ENCODE measurements at places on chromosomes 13 and 19.

GRCh38 chr19:38850436-38850975, 720 bp upstream of the HNRNPL start:
- DNase-seq = no peak

DNA sequence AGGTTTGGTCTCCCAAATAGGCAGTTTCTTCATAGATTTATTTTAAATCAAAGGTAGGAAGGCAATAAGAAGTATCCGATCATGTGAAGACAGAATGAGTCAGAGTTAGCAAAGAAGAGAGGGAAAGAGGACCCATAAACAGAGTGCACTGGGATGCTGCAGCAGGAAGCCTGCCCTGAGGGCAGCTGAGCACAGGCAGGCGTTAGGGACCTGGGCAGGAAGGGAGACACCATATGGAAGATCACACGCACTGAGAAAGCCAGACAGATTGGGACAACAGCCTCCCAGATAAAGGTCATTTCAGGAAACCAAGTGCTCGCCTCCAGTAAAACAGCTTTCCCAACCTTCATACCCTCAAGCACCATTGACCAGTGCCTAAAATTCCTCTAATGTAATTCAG, 598.0 kb downstream of the EFNB2 start:
- DNase-seq = no peak

- DNase-seq = no peak
Observed at GRCh38 chr19:41569481-41570150, 6.3 kb upstream of the CEACAM21 start.

DNA sequence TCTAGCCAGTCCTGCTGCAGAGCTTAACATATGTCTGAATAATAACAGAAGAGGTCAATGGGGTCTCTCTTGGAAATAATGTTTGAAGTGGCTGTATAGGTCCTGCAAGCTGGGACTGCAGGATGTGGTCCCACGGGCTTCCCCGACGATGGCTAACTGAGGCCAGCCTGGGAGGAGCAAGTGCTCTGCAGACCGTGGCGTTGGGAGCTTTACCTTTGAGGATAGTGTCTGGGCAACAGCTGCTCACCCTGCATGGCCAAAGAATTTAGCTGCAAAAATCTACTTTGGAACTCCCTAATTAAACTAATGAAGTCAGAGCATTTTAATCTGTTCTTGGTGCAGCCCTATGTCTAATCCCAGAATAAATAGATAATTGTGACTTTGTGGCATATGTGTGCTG, 18.2 kb upstream of the AMER2 start:
- no peak for DNase-seq

DNA sequence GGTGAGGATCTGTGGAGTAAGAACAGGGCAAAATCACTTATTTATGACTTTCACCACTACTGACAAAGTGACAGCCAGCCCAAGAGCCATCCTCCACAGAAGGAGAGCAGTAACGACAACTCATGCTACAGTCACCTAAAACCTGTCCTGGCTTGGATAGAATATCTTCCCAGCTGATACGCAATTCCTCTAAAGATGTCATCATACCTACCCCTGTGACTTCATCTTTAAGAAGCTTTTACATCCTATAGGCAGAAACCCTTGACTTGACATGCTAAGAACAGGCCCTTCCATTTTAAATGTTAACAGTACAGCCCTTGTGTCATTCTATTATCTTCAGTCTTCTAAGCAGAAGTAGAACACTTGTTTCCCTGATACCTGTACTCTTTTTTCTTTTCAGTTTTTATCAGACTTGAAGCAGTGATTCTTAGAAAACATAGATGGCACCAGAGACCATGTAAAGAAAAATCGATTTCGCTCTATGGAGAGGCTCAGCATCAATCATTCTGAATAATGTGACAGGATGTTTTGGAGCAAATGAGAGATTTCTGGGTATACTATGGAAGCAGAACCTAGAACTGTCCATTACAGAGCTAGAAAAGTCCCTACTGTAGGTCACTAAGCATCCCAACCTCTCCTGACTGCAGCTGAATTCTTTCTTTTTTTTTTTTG, 20.1 kb downstream of the STOML3 start:
- DNase-seq = no peak

DNA sequence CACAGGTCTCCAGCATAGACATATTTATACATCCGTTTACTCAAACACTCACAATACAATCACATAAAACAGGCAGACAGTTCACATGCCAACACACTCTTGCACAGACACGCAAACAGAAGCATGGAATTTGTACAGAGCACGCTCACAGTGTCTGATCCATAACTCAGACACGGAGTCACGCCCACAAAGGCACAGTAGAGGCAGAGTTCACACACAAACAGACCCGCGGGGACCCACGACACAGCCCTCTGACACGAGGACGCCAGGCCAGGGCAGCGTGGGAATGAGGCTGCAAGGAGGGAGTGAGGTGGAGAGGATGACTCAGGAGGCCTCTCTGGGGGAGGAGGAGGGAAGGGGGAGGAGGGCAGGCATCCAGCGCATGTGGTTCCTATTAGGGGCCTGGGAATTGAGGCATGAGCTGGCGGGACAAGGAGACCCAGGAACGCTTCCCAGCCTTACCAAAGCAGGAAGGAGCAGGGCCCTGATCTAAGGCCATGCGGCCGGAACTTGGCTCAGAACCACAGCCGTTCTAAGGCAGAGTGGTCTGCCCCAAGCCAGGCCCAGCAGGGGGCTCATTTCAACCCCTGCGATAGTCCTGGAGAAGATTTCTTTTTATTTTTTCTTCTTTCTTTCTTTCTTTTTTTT, 9.1 kb upstream of the OLFM2 start:
- DNase-seq = no peak

DNA sequence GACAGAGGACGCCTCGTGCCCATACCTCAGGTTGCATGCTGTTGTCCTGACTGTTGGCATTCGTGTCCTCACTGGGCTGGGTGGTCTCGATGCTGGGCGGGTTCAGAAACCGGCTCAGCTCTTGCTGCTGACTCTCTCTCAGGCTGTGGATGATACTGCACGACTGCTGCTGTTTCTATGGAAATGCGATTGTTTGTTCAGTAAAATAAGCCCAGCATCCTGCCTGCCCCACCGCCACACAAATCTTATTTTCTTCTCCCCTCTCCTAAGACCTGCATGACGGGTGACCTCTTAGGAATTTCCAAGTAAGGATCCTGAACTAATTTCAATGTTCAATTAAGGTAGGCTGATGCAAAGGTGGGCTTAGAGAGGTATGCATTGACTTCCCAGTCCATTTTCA, 356.5 kb downstream of the NALCN start:
- DNase-seq = no peak

- peak; percentile 89 for DNase-seq
Observed at GRCh38 chr13:75985132-75985531, 349.0 kb downstream of the LMO7 start.

DNA sequence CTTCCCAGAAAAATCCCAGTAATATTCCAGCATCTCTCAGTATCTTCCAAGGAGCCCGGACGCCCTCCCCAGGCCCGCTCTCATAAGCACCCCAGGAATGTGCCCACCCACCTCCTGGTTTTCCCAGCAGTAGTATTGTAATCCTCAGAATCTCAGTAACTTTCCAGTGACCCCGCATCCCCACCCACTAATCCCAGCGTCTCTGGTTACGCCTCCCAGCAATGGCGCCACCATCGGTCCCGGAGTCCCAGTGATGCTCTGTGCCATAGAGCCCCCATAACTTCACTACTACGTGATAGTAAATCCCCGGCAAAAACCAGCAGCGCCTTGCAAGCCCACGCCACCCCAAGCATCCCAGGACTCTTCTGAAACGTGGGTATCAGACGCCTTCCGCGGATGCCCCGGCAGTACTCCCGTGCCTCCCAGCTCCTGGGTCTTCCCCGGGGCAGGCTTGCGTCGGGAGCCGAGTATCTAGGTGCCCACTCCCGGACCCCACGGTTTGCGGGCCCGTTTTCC, 928 bp upstream of the PNPLA6 start:
- DNase-seq = peak; percentile 51

DNA sequence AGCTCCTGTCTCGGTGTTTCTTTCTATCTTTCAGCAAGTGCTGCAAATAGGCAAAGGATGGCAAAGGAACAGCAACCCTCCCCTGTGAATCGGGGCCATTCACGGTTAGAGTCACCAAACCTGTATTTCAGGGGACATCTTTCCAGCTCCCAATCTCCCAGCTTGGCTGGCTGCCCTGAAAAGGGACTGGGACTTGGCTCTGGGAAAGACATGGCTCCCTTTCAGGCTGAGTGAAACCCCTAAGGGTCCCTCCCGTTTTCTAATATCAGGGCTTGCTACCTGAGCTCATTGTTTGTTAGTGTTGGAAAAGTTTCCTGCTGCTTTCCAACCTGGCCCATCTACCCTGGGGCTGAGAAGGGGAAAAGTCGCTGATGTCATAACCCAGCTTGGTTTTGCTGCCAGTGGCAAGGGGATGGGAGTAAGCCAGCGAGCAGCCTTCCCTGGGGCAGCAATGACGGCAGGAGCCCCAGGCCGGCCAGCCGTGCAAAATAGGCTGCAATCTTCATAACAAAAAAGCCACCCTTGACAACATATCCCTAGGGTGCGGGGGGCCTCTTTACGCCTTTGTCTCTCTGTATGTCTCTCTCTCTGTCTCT, 29.9 kb downstream of the SERP2 start:
- no peak for DNase-seq

DNA sequence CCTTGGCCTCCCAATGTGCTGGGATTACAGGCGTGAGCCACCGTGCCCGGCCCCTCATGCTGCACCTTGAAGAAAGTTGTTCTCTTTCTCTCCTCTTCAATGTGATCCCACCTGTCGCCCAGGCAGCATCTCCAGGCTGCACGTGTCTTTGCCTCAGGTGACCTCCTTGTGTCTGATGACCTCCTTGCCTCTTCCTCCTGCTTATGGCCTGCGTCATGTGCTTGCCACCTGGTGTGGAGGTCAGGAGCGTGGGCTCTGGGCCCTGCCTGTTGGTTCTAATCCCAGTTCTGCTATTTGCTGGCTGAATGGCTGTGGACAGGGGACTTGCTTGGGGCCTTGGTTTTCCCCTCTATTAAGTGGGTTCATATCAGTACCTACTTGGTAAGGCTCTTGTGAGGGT, 6.3 kb downstream of the BICRA start:
- no peak for DNase-seq

- no peak for DNase-seq
Observed at GRCh38 chr13:49827336-49827735, 34.9 kb upstream of the KPNA3 start.

DNA sequence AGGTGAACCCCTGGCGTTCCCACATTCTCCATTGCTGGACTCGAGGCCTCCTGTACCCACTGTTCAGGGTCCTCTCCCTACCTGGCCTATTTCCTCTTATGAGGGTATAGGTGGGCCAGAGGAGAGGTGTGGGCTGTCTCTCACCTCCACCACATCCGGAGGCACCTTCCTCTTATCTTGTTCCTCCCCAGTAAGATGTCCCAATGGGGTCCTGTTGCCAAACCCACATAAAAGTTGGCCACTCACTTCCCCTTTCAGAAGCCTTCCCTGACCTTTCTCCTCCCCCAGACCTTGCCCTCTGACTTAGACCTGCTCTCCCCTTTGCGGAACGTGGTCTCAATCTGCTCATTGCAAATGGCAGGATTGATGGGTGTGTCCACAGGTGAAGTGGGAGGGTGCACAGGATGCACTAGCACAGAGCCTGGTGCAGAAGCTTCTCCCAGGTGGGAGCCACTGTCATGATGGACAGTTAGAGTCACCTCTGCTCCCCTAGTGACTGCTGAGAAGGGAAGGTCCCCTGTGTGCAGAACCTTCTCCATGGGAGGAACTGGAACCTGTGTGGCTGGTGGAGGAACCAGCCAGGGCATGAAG, 1.3 kb downstream of the CYP4F3 start:
- DNase-seq = peak; percentile 68

GRCh38 chr19:53102756-53103233, 427 bp downstream of the ZNF160 start:
- DNase-seq = peak; percentile 59

GRCh38 chr13:35347679-35348205, 128.7 kb downstream of the MAB21L1 start:
- DNase-seq = no peak

DNA sequence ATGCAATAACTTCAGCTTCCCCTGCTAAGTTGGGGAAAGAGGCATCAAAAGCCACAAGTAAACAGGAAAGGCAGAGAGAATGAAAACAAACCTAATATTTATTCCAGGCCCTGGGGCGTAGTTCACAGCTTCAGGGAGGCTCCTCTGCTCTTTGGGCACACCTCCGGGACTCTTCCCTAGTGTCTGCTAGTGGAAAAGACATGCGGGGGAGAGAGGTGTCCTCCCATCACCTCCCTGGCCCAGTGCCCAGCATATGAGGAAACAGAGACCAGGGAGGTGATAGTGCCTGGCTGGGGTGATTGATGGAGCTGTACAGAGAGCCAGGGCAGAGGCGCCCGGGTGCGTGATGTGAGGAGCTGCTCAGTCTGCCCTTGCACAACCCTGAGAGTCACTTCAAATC, 71.0 kb downstream of the RASL11A start:
- peak; percentile 8 for DNase-seq

DNA sequence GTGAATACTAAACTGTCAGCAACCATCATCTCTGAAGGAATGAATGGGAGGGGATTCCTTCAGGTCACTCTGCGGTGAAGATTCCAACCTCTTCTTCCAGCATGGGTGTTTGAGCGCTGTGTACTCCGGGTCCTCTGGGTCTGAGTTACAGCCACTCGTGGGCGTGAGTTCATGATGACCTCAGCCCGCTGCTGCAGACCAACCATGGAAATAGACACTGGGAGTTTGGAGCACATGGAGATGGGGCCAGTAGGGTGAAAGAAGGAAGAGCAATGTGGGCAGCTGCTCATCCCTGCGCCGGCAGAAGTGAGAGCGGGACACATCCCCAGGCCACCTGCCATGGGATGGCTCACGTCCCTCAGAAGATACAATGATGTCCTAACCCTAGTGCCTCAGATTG, 16.8 kb upstream of the RAB20 start:
- DNase-seq = no peak

- no peak for DNase-seq
Observed at GRCh38 chr13:32535115-32535514, 3.5 kb downstream of the N4BP2L2 start.

GRCh38 chr19:30857388-30857787, 485.2 kb downstream of the ZNF536 start:
- no peak for DNase-seq

GRCh38 chr19:16233836-16234551, 36.3 kb downstream of the AP1M1 start:
- DNase-seq = no peak

- no peak for DNase-seq
Observed at GRCh38 chr19:57302727-57303401, 17.4 kb upstream of the ZNF543 start.

DNA sequence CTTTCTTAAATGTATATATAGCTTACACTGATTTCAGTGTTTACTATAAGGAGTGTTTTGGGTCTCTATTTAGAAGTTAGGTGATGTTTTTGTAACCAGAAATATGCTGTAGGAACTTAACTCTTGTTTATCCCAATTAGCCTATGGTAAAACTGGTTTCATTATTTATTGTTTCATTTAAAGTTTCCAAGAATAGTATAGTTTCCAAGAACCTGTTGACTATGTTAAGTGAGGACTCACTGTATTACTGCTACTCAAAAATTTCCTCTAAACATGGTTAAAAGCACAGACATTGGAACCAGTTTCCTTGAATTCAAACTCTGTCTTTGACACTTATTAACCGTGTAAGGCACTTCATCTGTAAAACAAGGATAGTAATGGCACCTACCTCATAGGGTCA, 187.4 kb downstream of the RGCC start:
- DNase-seq = no peak

GRCh38 chr13:46679369-46680120, 117.4 kb downstream of the ESD start:
- no peak for DNase-seq

Data from hematopoietic multipotent progenitor cell treated with erythropoietin and hydrocortisone succinate and interleukin-3 and kit ligand, for 6 days (in vitro differentiated cells).